ENCODE measurements at places on chromosomes 2 and 18.

DNA sequence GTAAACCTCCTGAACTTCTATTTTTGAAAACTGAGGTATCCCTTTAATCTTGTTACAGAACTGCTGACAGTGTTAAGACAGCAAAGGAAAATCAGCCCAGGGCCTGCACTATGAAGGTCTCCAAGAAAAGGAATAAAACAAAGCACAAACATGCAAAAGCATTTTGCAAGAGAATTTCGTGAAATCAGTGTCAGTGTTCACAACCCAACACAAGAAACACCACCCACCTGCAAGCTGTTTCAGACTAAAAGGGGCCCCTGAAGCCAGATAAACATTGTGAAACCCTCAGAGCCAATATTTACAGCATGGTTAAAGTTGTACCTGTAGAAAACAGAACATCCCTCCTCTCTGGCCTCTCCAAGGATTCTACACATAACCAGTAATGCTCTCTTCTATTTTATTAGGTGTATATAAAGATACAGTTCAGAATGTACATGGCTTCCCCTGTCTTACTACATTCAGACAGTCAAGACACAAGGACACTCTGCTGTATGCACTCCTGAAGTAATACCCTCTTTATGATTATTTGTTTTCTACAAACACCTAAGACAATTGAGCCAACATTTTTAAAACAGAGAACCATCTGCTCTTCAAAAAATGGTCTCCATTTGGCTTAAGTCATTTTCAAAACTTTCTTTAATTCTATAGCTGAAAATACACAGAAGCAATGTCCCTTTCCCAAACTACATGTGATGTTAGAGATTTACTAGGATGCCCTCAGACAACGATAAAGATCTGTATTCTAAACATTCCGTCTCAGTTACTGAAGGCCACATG lies 149.5 kb upstream of the ZFP36L2 start:
- DNase-seq = no peak

DNA sequence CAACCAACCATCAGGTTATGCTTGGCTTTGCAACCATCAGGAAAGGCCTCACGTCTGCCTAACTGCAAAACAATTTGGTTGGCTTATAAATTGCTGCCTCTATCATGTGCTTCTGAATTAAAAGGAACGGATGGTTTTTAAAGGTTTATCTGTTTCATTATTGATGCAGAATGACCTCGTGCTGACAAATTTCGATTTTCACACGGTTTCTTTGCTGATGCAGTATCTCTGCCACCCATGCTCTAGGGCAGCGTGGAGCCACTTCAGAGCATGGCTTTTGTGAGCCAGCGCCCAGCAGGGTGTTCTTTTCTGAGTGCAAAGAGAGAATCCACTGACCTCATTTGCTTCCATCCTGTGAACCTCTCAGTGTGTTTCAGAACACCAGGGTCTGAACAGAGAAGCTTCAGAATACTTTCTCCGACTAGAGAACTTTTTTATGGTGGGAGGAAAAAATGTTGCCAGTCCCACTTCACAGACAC lies 143.1 kb upstream of the L3MBTL4 start:
- DNase-seq = no peak

- DNase-seq = no peak
Measured at GRCh38 chr2:10046931-10047330, 3.6 kb downstream of the KLF11 start.

DNA sequence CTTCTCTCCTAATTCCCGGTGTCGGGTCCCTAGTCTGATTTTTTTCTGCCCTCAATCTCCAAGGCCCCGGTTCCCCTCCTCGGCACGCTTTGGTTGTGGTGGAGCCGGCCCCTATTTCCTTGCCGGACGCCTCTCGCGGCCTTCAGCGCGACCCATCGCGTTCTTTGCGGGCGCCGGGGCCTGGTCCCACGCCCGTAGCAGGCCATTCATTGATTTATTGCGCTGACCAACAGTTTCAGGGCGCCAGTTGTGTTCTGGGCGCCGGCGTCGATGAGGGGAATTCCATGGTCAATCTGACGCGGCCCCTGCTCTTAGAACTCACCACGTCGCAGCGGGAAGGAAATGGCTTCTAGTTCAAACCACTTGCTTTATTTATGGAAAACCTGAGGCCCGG lies 396 bp downstream of the CNOT9 start:
- peak; percentile 23 for DNase-seq

- DNase-seq = no peak
Measured at GRCh38 chr2:120236316-120236715, 13.1 kb upstream of the TMEM185B start.

DNA sequence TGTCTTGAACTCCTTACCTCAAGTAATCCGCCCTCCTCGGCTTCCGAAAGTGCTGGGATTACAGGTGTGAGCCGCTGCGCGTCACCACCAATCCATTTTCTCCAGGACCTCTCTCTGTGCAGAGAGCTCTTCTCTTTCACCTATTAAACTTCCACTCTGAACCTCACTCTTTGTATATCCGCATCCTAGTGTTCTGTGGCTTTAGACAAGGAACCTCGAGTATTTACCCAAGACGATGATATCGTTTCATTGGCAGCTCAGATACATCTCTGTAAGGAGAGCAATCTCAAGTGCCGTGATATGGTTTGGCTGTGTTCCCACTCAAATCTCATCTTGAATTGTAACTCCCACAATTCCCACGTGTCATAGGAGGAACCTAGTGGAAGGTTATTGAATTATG lies 15.1 kb upstream of the WDR33 start:
- no peak for DNase-seq

DNA sequence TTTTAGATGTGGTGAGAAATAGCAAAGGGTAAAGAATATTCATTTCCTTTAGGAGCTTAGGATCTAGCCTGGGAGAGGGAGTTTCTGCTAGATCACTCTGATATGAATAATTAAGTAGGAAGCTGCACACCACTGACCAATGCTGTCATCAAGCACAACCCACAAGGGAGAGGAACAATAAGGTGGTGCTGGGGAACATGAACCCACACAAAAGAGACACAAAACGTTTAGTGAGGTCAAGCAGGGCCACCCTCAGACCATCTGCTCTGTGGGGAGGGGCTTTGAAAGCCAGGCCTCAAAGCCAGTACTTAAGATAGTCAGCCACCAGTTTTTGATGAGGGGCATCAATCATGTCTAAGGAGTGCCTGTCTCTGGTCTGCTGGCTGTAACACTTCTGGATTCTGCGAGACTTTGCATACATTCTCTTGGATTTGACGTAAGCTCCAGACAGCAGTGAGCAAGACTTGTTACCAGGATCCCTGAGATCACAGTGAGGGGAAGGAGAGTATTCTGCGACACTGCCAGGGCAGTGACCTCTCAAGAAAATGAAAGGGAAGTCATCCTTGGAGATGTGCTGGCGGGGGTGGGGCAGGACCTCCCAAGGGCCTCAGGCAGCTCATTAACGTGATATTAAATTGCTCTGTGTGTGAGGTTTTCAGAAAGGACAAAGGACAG lies 127.0 kb downstream of the CCBE1 start:
- DNase-seq = no peak

- no peak for DNase-seq
Measured at GRCh38 chr18:79826966-79827365, 29.2 kb downstream of the KCNG2 start.

- DNase-seq = no peak
Measured at GRCh38 chr2:30216157-30216556, 15.2 kb upstream of the LBH start.

DNA sequence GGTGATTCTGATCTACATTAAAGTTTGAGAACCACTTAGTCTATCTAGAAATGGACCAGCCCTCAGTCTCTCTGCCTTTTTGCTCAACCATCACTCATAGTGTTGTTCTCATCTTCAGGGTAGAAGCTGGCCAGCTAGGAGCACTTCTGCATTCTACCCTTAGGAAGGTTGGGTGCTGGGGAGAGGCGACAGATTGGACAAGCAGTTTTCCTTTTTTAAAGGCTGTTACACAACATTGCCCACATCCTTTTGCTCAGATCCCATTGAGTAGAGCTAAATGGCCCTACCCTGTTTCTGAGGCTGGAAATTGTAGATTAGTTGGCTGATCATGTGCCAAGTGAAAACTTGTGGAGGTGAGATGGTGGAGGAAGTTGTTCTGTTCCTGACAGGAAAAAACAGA lies 35.6 kb downstream of the OSBPL6 start:
- DNase-seq = no peak

GRCh38 chr2:230984393-230985220 lies 11.3 kb upstream of the SPATA3 start:
- no peak for DNase-seq

GRCh38 chr2:25981596-25982272 lies 563 bp downstream of the KIF3C start:
- no peak for DNase-seq

GRCh38 chr2:233458826-233459225 lies 104.5 kb downstream of the DGKD start:
- no peak for DNase-seq

DNA sequence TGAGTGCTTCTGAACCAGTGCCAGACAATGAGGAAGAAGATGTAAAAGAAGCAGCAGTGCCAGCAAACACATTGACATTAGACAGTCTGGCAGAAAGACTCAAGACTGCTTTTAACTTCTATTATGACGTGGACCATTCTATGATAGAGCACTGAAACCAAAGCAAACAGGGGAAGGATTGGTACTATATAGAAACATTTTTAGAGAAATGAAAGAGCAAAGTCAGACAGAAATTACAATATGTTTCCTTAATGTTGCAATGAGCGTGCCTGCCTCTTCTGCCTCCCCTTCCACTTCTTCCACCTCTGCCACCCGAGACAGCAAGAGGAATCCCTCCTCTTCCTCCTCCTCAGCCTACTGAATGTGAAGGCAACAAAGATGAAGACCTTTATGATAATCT lies 39.7 kb downstream of the DHX57 start:
- no peak for DNase-seq

DNA sequence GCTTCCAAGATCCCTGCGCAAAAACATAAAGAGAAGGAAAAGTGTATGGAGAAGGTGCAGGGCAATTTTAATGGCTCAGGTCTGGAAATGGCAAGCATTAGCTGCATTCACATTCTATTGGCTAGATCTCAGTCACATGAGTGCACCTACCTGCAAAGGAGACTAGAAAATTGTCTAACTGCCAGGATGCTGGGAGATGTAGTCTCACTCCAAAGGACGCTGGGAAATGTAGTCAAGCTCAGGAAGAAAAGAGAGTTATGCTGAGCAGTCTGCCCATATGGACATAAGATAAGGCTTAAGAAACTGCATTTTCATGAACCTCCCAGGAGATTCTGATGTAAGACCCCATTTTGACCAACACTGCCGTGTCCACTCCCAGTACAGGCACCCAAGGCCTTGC lies 9.5 kb upstream of the KLHL29 start:
- DNase-seq = no peak

DNA sequence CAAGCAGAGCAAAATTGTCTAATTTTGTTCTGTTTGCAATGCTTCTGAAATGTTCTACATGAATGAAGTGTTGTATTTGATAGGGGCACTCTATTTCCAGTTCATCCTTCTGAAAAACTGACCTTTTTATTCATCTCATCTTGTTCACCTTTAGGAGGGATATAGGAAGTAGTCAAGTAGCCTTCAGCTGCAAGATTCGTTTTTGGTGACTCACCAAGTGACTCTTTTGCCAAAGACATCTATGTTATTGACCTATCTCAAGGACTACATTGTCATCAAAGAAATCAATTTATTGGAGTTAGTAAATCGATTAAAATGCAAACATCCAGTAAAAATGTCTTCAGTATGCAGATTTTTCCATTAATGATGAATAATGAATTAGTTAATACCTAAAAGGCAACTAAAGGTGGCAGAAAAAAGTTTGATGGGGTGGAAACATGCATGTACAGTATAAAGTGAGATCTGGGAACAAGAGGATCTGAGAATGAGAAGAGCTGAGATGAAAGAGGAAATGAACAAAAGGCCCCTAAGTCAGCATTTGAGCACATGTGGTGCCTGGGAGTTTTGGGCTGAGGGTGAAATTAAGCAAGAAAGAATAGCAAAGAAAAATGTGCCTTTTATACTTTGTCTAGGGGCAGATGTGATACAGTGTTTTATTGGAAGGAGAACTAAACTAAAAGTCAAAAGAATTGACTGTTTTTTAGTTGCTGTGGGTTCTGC lies 255.1 kb upstream of the LINC00305 start:
- no peak for DNase-seq

- DNase-seq = no peak
Measured at GRCh38 chr2:225104971-225105370, 62.7 kb upstream of the DOCK10 start.

GRCh38 chr2:145464866-145465265 lies 944.9 kb upstream of the ZEB2 start:
- DNase-seq = no peak

DNA sequence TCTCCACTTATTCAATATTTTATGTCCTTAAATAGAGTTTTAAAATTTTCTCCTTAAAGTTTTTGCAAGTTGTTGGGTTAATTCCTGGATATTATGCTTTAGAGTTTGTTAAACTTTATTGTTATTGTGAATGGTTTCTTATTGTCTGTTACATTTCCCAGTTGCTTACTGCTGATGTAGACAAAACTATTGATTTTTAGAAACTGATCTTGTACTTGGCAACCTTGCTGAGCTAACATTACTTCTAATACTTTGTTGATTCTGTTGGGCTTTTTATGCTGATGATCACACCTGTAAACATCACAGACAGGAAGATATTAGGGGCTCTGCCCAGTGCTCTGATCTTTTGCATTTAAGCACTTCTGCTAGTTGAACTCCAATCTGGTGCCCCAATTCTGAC lies 2.8 kb upstream of the CLIP4 start:
- no peak for DNase-seq

DNA sequence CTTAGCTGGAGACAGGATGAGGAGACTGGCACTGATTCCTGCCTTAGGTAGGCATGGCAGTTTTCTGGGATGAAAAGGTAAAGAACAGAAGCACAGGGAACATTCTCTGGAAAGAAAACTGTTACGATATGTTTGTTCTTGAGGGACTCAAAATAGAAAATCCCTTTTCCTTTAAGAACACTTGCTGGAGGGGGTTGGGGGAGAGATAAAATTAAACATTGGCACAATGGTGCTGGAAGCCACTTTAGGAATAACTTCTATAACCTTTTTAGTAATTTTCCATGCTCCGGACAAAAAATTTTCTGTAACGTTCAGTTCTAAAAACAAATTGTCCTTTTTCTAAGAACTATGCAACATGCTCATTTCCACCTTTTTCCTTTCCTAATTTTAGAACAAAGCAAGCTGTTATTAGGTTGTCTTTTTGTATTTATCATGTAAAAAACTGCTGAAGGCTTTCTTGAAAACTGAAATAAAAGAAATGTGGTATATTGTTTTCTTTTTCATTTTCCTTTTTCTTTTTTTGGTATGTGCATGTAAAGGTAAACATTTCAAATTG lies 343.8 kb downstream of the EPHA4 start:
- DNase-seq = no peak

Measured in stimulated activated CD4-positive, alpha-beta T cell treated with anti-CD3 and anti-CD28 coated beads, TNF-alpha, amount 100 ng/mL, for 1 hour (primary cell).